Activated naive CD8-positive, alpha-beta T cell treated with anti-CD3 and anti-CD28 coated beads, Interleukin-2, amount 50 U/mL, for 24 hours (primary cell): ENCODE measurements at places on chromosomes 3 and 15.
A peak's percentile ranks its signal among the peaks of the same experiment; 100 is the strongest.

DNA sequence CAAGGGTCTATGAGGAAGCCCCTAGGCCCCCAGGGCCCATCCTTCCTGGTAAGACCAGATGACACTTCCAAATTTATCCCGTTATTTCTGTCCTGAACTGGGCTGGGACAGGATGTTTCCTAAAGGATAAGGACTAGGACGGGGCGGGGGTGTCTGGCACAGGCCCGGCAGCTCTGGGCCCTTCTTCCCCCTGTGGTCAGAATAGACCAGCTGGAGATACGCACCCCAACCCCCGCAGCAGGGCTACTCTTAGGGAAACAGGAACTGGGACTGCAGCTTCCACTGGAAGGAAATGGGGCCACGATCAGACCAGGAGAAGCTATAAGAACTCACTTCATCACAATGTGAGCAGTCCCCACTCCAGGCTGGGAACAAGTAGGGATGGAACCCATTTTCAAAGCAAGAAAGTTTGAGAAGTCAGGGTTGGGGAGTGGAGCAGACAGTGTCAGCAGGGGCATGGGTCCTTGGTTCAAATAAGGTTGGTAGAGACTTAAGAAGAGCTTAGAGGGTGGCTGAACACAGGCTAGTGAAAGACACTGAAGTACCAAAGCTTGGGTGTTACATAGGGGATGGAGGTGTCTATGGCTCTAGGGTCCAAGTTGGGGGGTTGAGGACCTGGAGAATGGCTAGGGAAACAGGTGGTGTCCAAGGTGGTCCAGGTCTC lies 1.1 kb downstream of the NCKIPSD start:
- peak overlapping the region; percentile 78 for H3K27ac ChIP-seq
- peaks cover 19% of the 10 kb centered on the region for H3K4me1 ChIP-seq
- H3K36me3 ChIP-seq = peaks cover 17% of the 10 kb centered on the region
- H3K4me3 ChIP-seq = peak overlapping the region; percentile 85
- DNase-seq = no peak

GRCh38 chr3:116423374-116423773 lies 21.9 kb downstream of the LSAMP start:
- no peaks in the 10 kb centered on the region for H3K36me3 ChIP-seq
- no peaks in the 10 kb centered on the region for H3K27me3 ChIP-seq
- no peaks in the 10 kb centered on the region for H3K4me1 ChIP-seq
- DNase-seq = no peak
- H3K4me3 ChIP-seq = no peak overlapping the region
- no peak overlapping the region for H3K27ac ChIP-seq

DNA sequence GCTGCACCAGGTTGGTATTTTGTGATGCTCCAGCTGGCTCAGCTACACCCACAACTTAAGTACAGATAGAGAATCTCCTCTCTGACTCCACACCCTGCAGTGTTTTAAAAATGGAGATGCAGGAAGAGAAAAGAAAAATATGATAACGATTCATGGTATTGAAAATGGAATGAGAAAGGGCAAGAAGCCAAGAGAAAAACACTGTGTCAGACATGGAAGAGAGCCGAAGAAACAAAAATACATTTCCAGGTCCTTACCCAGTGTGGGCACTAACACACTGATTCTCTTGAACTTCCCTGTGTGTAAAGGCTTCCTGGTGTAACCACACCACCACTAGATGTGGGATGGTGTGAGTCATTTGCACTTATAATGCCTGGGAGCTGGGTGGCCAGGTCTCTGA lies 93.1 kb downstream of the GMPS start:
- no peaks in the 10 kb centered on the region for H3K36me3 ChIP-seq
- no peak for DNase-seq
- H3K4me1 ChIP-seq = no peaks in the 10 kb centered on the region
- H3K27ac ChIP-seq = no peak overlapping the region
- no peak overlapping the region for H3K4me3 ChIP-seq
- no peaks in the 10 kb centered on the region for H3K27me3 ChIP-seq

- no peaks in the 10 kb centered on the region for H3K4me1 ChIP-seq
- H3K4me3 ChIP-seq = no peak overlapping the region
- no peak for DNase-seq
- no peaks in the 10 kb centered on the region for H3K36me3 ChIP-seq
Observed at GRCh38 chr15:87167055-87167454, 1087.4 kb downstream of the AGBL1 start.

DNA sequence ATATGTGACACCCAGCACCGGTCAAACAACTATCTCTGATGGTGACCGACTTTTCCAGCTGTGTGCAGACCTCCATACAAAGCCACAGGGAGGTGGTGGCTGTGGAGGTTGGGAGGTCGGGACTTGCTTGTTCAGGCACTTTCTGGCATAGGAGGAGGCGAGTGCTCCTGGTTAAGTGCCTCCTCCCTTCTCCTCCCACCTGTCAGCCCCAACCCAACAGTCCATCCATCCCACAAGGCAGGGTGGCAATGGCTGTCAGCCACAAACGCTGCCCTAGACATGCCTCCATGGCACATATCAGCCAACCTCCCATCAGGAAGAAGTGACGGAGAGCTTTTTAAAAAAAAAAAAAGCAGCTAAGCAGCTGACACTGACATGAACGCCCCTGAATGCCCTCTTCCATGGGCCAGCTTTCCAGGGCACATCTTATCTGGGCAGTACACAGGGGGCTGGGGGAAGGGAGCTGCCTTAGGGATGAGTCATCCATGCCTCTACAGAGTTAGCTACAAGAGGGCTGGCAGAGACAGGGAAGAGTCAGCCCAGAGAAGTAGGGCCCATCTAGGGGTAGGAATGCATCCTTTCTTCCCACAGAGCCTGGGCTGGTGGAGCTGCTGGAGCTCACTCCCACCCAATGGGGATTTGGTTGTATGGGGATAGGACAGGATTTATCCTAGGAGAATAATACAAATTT lies 41.2 kb downstream of the CCDC12 start:
- no peak overlapping the region for H3K4me3 ChIP-seq
- no peaks in the 10 kb centered on the region for H3K27me3 ChIP-seq
- DNase-seq = no peak
- H3K36me3 ChIP-seq = peaks cover 37% of the 10 kb centered on the region
- H3K4me1 ChIP-seq = peaks cover 73% of the 10 kb centered on the region
- H3K27ac ChIP-seq = peak overlapping the region; percentile 35

DNA sequence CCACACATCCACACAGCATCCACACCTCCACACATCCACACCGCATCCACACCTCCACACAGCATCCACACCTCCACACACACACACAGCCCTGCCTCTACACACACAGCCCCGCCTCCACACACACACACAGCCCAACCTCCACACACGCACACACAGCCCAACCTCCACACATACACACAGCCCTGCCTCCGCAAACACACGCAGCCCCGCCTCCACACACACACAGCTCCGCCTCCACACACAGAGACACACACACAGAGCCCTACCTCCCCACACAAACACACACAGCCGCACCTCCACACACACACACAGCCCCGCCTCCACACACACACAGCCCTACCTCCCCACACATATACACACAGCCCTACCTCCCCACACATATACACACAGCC lies 4.7 kb downstream of the MESP1 start:
- peaks cover 4% of the 10 kb centered on the region for H3K27me3 ChIP-seq
- DNase-seq = no peak
- H3K4me3 ChIP-seq = no peak overlapping the region
- H3K36me3 ChIP-seq = no peaks in the 10 kb centered on the region
- H3K4me1 ChIP-seq = peaks cover 7% of the 10 kb centered on the region

- H3K27ac ChIP-seq = no peak overlapping the region
- peaks cover 2% of the 10 kb centered on the region for H3K27me3 ChIP-seq
- H3K4me3 ChIP-seq = no peak overlapping the region
- no peaks in the 10 kb centered on the region for H3K4me1 ChIP-seq
Observed at GRCh38 chr3:59549962-59550361, 500.1 kb upstream of the CFAP20DC start.

DNA sequence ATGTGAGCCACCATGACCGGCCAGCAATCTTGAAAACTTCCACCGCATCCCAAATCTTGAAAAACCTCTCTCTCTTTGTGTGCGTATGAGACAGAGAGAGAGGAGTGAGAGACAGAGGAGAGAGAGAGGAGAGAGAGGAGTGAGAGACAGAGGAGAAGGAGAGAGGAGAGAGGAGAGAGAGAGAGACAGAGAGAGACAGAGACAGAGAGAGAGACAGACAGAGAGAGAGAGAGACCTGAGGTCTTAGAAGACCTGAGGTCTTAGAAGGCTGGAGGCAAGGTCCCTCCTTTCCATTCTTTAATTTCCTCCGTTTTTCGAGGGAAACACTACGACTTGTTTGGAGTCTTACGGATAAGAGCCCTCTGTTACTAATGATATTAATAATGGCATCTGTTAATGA lies 39.5 kb downstream of the TMEM40 start:
- H3K27ac ChIP-seq = no peak overlapping the region
- peak overlapping the region; percentile 56 for H3K4me3 ChIP-seq
- H3K36me3 ChIP-seq = no peaks in the 10 kb centered on the region
- H3K27me3 ChIP-seq = peaks cover 3% of the 10 kb centered on the region

GRCh38 chr15:23484870-23485269 lies 37.8 kb upstream of the GOLGA6L2 start:
- H3K4me1 ChIP-seq = no peaks in the 10 kb centered on the region
- DNase-seq = no peak
- no peak overlapping the region for H3K4me3 ChIP-seq
- no peaks in the 10 kb centered on the region for H3K36me3 ChIP-seq
- no peak overlapping the region for H3K27ac ChIP-seq
- peaks cover 4% of the 10 kb centered on the region for H3K27me3 ChIP-seq

DNA sequence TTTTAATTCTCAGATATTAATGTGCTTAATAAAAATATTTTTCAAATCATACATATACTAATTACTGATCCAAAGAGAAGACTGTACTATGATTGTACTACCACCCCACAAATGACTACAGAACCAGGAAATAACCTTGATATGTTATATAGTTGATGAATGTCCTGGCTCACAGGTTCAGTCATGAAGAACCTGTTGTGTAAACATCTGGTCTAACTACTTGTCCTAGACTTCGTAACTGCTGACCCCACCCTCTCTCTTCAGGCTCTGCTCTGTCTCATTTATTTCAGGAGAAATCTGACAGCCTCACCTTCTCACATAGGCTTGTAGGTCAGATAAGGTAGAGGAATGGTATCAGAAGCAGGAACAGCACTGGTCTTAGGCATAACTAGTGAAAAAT lies 14.7 kb upstream of the CSTA start:
- peaks cover 16% of the 10 kb centered on the region for H3K4me1 ChIP-seq
- no peak for DNase-seq
- H3K27me3 ChIP-seq = peaks cover 7% of the 10 kb centered on the region
- no peak overlapping the region for H3K27ac ChIP-seq
- no peak overlapping the region for H3K4me3 ChIP-seq

DNA sequence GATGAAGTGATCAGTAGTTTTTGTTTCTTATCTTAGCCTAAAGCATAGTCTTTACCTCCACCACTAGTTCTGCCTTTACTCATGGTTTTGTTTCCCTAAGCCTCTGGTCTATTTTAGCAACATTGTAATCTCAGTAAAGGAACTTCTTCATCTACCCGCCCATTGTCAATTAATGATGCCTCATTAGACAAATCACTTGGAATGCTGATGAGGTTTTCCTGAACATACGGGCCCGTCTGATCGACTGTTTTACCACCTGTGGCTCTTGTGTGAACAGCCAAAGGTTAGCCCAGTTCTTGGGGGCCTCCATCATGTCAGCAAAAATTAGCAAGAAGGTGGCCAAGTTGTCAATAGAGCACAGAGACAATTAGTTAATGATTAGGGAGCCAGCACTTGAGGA lies 470.1 kb upstream of the ARRDC4 start:
- no peaks in the 10 kb centered on the region for H3K36me3 ChIP-seq
- H3K4me1 ChIP-seq = no peaks in the 10 kb centered on the region
- no peak overlapping the region for H3K4me3 ChIP-seq

DNA sequence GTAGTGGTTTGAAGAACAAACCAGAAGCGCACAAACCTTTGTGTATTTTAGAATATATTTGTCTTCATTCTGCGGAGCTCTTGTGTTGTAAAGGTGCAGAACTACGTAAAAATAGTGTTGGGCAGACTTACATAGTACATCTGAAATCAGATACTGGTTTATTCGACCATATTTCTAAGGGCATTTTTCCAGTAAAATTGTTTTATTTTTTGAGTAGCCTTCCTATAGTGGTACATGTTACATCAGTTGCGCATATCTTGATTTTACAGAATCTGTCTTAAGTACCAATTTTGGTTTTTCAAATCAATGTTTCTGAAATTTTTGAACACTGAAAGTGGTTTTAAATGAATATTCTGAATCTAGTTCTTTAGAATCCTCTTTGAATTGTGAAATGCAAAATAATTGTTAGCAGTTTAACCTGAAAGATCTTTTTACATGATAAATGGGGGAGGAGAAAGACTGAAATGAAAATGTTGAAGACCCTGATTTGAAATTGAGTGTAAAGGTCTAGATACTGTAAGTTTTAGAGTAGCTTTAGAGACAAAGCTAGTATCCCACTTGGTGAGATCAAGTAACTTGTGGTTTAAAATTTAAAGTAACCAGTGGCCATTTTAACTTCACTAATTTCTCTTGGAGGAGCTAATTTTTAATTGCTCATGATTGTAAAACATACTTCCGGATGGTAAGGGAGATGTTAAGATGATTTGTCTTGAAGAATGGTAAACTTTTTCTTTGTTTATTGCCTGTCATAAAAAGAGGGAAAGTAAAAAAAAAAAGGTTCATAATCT lies 15.5 kb upstream of the CHD2 start:
- peak overlapping the region; percentile 98 for H3K27ac ChIP-seq
- H3K4me1 ChIP-seq = peaks cover 66% of the 10 kb centered on the region
- peaks cover 2% of the 10 kb centered on the region for H3K27me3 ChIP-seq
- peaks cover 57% of the 10 kb centered on the region for H3K36me3 ChIP-seq
- H3K4me3 ChIP-seq = peak overlapping the region; percentile 94

- no peaks in the 10 kb centered on the region for H3K4me1 ChIP-seq
- no peak overlapping the region for H3K4me3 ChIP-seq
- H3K27me3 ChIP-seq = no peaks in the 10 kb centered on the region
- no peaks in the 10 kb centered on the region for H3K36me3 ChIP-seq
- H3K27ac ChIP-seq = no peak overlapping the region
Observed at GRCh38 chr15:77518458-77518857, 97.8 kb downstream of the HMG20A start.

DNA sequence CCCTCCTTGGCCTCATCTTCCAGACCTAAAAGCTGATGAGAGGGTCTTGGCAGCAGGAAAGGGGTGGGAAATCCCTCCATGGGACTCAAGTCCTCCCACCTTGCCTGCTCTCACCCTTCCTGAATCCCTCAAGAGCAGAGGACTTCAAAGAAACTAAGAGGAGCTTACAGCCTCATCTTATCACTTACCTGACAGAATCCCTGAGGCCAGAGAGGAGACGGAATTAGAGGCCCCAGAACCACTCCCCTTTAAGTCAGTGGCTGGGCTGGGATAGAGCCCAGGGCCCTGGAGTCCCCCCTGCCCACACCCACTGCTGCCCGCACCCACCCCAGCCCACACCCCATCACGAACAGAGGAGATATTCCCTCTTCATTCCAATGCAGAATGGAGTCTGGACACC lies 15.2 kb downstream of the LOXL1 start:
- no peaks in the 10 kb centered on the region for H3K36me3 ChIP-seq
- H3K4me1 ChIP-seq = peaks cover 12% of the 10 kb centered on the region
- H3K27me3 ChIP-seq = no peaks in the 10 kb centered on the region
- H3K27ac ChIP-seq = no peak overlapping the region
- DNase-seq = no peak
